Right cardiac atrium (tissue), 5 donors: ENCODE measurements at places on chromosomes 3 and 15. TPM values are rescaled to one million over a fixed set of nuclear protein-coding genes. Genes with fewer than 3 reads are reported as not detected.

LSM3 gene
- total RNA-seq, result 14.3 TPM

VGLL4 gene
- 66.9 TPM for total RNA-seq

SPINK8 gene
- not detected for total RNA-seq

HRH1 gene
- total RNA-seq, result 1.8 TPM

NR1I2 gene
- total RNA-seq, result 0.18 TPM

GRCh38 chr3:142353571-142353970, 94.3 kb downstream of the XRN1 start:
- no peak for DNase-seq

- DNase-seq, result no peak
Measured at GRCh38 chr15:52050416-52050815, 31.4 kb downstream of the MAPK6 start.

DNA sequence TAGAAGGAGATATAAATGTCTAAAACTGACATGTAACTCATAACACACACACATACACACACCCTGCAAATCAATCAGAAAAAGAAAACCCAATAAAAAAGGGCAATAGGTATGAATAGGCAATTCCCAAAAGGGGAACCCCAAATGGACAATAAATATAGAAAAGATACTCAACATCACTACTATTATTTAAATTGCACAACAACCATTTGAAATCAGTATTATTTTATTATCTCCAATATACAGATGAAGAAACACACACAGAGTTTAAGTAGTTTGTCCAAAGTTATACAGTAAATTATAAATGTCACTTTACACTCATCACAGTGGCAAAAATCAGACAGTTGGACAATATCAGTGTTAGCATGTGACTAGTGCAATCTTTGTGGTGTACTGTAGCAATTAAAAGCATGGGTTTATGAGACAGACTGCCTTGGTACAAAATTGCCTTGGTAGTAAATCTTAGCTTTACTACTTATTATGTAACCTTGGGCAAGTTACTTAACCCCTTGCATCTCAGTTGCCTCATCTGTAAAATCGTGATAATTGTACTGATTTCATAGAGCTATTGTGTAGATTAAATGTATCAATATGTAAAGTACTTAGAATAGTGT, 3.4 kb upstream of the FSTL1 start:
- DNase-seq, result no peak

GRCh38 chr3:158718490-158719170, 13.6 kb downstream of the RARRES1 start:
- DNase-seq, result no peak

GRCh38 chr3:164679245-164679644, 399.1 kb downstream of the SI start:
- DNase-seq, result no peak

DNA sequence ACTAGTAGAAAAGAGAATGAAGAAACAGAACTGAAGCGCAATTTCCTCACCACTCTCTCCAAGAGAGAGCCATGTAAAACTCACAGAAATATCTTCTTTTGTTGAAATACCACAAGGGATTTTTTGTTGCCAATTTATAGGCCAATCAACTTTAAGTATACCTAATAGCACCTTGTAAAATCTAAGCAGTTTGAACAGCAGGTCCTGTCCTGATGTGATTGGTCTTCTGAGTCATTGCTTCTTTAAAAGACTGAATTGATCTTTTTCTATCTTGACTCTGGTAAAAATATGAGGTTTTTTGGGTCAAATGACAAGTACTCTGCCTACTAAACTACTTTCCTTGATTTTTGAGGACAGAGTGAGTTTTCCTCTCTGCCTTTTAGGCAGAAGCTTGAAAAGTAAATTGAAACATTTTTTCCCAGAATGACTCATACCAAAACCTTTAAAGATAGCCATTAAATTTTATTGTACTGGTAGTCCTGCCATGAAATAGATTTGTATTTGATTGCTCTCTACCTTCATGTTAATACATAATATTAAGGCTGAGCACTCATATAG, 343.9 kb upstream of the CBLB start:
- no peak for DNase-seq
